ELF-1 (cell line): ENCODE measurements at places on chromosomes 5 and 9.

- DNase-seq = peak; percentile 4
Observed at GRCh38 chr5:64811050-64811640, 42.4 kb downstream of the CWC27 start.

DNA sequence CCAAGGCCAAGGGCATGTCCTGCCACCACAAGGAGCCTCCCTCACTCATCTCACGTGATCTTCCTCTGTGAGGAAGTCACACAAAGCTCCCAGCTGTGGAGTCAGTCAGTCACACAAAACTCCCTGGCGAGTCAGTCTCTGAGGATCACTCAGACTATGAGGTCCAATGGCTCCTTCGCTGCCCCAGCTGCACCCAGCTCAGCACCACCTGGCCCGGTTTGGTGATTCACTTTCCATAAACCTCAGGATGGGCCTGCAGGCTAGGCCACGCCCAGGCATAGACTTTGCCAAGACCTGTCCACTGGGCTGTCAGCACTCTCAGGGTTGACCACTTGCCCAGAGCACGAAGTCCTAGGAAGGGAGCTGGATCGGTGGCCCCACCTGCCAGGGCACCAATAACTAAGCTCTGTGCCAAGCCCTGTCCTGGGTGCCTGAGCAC, 233.8 kb downstream of the HSPA4 start:
- no peak for DNase-seq

- DNase-seq = no peak
Observed at GRCh38 chr5:171407234-171407633, 12.2 kb upstream of the FGF18 start.

GRCh38 chr5:24816206-24816605, 171.4 kb upstream of the CDH10 start:
- no peak for DNase-seq

GRCh38 chr9:131173995-131174394, 48.6 kb downstream of the NUP214 start:
- DNase-seq = no peak

DNA sequence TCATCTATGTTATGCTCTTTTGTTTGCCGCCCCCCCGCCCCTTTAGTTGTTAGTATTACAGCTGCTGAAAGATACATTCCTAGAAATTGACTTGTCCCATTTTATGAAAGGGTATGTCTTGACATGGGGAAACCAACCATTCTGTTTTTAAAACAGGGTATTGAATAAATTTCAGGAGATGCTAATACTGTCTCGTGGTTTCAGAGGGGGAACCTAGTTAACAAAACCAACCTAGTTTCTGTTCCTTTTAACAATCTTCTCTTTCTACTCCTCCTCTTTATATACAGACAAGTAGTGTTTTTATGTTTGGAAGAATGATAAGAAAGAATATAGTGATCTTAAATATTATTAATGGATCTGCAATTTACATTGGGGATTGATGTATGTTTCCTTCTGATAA, 3.5 kb downstream of the PIP5K1B start:
- DNase-seq = no peak

DNA sequence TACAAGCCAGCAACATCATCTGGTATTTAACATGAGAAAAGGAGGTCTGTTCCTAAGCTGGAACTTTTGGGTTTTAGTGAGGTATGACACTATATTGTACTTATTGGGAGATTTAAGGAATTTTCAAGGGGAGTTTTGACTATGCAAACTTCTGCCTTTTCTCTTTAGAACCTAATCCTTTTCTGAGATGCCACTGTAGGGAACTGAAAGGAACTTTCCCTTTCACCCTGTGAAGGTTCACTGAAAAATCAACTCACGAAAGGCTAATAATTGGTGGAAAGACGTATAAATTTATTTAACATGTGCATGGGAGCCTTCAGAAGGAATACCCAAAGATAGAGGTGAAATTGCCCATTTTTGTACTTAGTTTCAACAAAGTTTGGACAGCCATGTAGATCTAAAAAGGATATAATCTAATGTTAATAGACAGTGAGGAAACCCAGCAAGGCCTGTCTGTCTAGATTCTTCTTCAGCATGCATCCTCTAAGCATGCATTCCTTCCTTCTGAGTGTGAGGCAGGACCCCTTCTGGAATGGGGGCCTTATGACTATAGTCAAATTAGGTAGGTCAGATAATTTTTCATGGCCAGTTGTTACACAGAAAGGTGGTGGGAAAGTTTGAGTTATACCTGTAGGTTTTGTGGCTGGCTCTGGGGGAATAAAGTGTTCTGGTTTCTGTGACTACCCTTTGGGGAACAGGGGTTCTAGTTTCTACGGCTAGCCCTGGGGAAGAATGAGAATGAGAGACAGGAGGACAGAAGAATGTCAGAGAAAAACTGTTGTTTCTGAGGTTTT, 200.3 kb downstream of the C9orf152 start:
- no peak for DNase-seq

GRCh38 chr5:135576075-135576599, 2.7 kb downstream of the CXCL14 start:
- peak; percentile 43 for DNase-seq

DNA sequence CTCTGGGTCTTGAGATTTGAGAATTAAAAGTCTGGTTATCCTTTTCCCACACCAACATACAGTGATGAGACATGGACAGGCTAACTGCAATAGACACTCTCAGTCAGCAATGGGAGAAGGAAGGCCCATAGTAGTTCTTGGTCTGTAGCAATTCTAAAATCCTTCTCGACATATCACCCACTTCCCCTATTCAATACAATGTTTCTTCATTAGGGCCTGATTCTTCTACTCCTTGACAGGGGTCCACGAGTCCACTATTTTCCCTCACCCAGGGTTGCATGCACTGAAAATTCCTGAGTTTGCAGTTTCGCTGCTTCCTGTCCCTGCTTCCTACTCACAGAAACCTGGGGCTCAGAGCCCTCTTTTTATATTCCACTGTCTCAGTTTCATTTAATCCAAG, 402.8 kb downstream of the MAT2B start:
- no peak for DNase-seq

GRCh38 chr5:74608736-74609601, 31.6 kb downstream of the ENC1 start:
- no peak for DNase-seq

- no peak for DNase-seq
Observed at GRCh38 chr5:167555565-167556166, 735.8 kb upstream of the WWC1 start.

DNA sequence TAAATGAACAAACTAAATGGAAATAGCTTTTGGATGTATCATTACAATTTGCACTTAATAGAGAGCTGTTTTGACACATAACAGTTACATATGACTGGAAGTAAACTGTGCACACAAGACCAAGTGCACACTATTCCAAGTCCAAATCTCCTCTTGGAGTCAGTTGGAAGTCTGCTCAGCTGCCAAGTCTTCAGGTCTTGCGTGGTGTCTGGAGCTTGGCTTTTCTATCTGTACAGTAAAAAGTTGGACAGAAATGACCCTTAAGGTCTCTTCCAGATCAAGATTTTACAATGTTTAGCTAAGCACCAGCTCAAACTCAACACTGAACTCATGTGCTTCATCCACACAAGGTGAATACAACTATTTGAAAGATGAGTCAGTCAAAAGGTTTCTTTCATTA, 456.9 kb downstream of the RASEF start:
- DNase-seq = no peak

DNA sequence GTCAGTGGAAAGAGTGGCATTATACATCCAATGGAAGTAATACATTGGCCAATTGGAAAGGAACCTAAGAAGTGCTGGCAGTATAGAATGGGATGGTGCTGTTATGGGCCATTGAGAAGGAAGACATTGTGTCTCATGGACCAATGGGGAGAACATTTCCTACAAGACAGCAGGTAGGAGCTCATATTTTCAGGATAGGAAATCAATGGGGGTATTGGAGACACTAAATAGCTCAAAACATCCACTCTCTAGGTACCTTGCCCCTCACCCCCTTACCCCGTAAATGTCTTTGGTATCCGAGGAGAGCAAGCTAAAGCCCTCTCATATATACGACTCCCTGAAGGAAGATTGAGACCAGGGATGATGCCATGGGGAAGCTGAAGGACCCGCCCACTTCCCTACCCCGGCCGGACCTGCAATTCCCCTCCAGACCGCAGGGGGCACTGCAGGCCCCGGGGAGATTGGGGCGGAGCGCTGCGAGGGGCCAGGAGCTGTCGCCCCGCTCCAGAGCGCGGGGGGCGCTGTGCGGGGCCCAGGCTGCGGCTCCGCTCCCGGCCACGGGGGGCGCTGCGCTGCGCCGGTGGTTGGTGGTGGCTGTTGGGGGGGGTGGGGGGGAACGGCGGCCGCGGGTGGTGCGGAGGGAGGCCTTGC, at the start of gene KDM3B:
KDM3B (plus strand) TSS at position 615 of the 651 bp plus-strand sequence. CDS start 111 bp downstream, outside the sequence.
- peak; percentile 97 for DNase-seq

DNA sequence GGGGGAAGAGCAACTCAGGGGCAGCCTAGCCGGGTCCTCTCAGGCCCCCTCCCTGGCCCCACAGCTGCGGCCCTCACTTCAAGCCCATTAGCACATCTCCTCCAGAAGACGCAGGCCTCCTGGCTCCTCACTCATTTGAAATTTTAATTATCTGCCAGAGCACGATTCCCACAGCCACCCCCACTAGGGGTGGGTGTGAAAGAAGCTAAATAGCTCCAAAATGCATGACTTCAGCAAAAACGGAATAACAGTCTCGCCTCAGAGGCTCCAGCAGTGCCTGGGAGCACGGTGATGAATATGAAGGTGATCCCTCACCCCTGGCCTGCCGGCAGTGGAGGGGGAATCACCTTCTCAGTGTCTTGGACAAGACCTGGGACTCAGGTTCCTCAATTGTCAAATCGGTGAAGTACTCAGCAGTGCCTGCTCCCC, 61.1 kb upstream of the HRH2 start:
- no peak for DNase-seq

GRCh38 chr9:6502399-6502798, 89.4 kb downstream of the UHRF2 start:
- DNase-seq = no peak

DNA sequence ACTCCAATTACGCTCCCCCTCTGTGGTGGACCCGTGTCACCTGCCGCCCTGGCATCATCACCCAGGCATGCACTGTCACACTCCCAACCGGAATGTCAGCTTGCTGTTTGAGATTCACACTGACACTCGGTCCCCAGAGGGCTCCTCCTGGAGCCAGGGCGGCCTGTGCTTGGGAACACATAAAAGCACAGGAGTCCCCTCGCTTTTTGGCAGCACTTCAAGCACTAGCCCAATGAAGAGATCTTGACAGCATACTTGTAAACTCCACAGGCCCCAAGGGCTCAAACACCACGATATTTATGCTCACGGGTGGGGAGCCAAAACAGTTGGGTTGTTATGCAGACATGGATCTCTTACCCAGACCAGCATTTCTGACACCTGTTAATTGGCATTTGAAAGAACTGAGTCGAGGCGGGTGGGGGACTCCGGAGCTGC, 90.8 kb upstream of the EGFLAM start:
- peak; percentile 42 for DNase-seq

- no peak for DNase-seq
Observed at GRCh38 chr5:29942089-29942488, 1251.4 kb upstream of the CDH6 start.
